ENCODE measurements at places on chromosomes 2 and 18. TPM values are rescaled to one million over a fixed set of nuclear protein-coding genes. Genes with fewer than 3 reads are reported as not detected.

The COX7A2L gene
- 103 TPM for total RNA-seq

The GPC1 gene
- 149 TPM for total RNA-seq

The RAB12 gene
- 48.5 TPM for total RNA-seq

The TSHZ1 gene
- 13.3 TPM for total RNA-seq

The ACKR3 gene
- total RNA-seq: 40.5 TPM

The ALPG gene
- not detected for total RNA-seq

The MAP3K19 gene
- not detected for total RNA-seq

The AGXT gene
- not detected for total RNA-seq

The CHRNG gene
- total RNA-seq: not detected

The CPO gene
- not detected for total RNA-seq

The ABCB11 gene
- not detected for total RNA-seq

The TMEM200C gene
- total RNA-seq: 2.1 TPM

The MFF gene
- total RNA-seq: 87.2 TPM

The GLB1L gene
- total RNA-seq: 8.8 TPM

The MYCN gene
- 0.54 TPM for total RNA-seq

The REEP1 gene
- not detected for total RNA-seq

The FOXD4L1 gene
- 0.18 TPM for total RNA-seq

The SDC1 gene
- 11.6 TPM for total RNA-seq

The FAHD2B gene
- 26.1 TPM for total RNA-seq

The ZBTB7C gene
- 0.11 TPM for total RNA-seq

The CD8A gene
- not detected for total RNA-seq

The GALNT13 gene
- total RNA-seq: not detected

The PAX8 gene
- total RNA-seq: not detected

The SP140 gene
- 1.0 TPM for total RNA-seq

The ALLC gene
- not detected for total RNA-seq

The LIPG gene
- not detected for total RNA-seq

The COLEC12 gene
- total RNA-seq: 113 TPM

All from osteocyte (in vitro differentiated cells).